CD4-positive, alpha-beta T cell treated with Interleukin-6 at 100 ng/mL for 8 hours (primary cell): ENCODE measurements at places on chromosomes 16 and 17.

DNA sequence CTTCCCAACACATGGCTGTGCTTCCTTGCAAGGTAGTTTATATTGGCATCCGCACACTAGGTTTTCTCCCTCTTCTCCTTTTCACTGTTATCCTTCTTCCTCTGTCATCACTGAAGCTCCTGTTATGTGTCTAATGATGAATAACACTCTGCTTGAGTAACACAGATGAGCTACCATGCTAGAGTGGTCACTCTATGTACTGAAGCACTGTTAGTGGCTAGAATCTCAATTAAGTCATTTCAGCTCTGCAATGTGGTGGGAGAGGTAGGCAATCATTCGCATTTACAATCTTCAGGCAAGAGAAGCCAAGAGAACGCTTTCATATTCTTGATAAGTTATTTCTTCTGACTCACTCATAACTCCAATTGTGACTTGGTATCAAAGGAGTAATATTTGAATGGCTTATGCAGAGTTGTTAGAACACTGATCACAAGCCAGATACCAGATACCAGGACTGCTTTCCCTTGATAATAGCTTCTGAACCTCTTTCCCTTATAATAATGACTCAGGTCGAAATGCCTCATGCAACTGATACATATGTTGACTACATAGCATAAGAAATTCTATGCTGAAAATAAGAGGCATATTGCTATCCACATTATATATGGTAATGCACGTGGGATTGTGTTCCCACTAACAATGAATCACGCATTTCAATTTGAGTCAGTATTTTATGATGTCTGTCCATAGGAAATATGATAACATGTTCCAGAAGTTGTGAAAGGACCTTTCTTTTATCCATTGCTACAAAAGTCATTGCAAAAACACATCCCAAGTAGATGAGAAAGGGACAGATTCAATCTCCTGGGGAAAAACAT, 158.0 kb upstream of the HS3ST3A1 start:
- DNase-seq = no peak

DNA sequence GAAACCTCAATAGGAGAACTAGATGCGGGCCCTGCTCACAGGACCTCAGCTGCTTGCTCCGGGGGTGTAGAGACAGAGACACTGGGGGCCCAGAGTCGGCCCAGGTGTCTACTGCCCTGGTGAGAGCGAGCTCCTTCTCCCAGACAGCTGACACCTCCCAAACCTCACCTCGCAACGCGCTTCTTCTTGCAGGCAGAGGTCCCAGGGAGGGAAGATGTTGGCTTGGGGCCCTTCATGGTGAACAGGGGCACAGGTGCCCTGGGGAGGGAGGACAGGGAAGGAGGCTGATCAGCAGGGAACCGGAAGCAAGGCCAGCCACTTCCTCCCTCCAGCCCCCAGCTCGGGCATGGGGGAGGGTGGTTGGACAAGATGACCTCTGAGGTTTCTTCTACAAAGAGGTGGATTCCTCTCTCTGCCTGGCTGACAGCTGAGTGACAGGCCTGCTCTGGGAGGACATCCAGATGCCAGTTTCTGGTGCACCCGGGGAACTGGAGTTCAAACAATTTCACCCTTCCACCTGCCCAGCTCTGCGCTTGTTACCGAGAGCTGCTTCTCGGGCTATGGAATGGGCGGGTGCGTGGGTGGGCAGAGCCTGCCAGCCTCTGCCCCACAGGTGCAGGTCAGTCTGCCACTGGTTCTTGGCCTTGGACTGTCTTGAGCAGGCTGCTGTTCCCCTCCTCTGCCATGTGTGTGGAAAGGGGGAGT, 11.7 kb upstream of the GFAP start:
- DNase-seq = no peak

GRCh38 chr16:82470016-82470415, 156.8 kb upstream of the CDH13 start:
- no peak for DNase-seq

- peak; percentile 62 for DNase-seq
Observed at GRCh38 chr17:76151896-76152454, 10.9 kb upstream of the FOXJ1 start.

DNA sequence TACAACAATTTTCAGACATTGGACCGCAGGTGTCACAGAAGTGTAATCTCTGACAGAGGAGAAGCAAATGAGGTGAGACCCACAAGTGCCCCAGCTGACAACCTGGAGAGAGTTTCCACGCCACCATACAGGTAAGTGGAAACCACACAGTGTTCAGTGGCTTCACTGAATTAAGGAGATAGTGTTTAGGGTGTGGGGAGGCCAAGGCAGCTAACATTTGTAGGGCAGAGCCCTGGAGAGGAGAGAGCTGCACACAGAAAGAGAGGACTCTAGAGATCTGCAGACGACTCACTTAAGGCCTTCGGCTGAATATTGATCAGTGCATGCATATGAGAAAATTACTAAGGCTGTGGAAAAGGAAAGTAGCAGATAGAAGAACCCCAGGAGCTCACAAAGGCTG, 228.9 kb upstream of the TNRC6C start:
- DNase-seq = no peak

DNA sequence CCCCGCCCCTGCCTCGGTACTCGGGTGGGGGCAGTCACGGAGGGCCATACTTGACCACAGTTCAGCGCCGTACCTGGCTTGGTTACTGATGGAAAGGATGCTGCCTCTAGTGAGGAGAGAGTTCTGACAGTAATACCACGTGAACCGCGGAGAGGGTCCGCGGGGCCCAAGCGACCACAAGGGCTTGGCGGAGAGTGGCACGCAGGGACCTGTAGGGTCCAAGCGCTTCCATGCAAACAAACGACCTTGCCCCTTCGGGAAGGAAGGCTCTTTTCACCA, 9.2 kb downstream of the KDM6B start:
- no peak for DNase-seq

- DNase-seq = no peak
Observed at GRCh38 chr17:81091774-81092517, 57.0 kb downstream of the BAIAP2 start.

- DNase-seq = peak; percentile 13
Observed at GRCh38 chr16:66476328-66477027, 49.4 kb downstream of the BEAN1 start.

GRCh38 chr16:65453646-65454045, 331.8 kb upstream of the CDH11 start:
- DNase-seq = no peak

DNA sequence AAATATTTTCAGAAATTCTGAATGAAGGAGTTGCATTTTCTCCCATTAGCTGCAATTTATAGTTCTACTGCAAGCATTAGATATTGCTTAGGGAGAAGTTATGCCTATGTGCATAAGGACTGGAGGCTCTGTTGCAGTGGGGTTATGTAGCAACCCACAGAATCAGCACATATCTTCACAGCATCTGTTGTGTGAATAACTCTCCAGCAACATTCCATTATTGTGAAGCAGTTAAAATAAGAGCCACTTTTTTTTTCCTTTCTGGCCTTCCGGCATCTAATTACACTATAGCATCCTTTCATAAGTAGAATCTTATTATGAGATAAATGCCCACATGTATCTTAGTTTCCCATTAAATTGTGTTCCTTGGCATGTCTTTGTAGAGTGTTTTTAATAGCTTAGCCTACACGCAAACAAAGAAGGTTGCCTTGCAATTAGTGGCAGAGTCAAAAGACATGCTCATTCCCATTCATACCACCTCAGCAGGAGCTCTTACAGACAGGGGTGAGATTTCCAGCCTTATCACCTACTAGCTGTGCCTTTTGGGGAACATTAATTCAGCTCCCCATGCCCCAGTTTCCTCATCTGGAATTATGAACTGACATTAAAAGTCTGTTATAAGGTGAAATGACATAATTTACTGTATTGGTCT, 596.0 kb upstream of the GOT2 start:
- DNase-seq = no peak

GRCh38 chr16:77271532-77272426, 72.6 kb downstream of the SYCE1L start:
- DNase-seq = no peak

DNA sequence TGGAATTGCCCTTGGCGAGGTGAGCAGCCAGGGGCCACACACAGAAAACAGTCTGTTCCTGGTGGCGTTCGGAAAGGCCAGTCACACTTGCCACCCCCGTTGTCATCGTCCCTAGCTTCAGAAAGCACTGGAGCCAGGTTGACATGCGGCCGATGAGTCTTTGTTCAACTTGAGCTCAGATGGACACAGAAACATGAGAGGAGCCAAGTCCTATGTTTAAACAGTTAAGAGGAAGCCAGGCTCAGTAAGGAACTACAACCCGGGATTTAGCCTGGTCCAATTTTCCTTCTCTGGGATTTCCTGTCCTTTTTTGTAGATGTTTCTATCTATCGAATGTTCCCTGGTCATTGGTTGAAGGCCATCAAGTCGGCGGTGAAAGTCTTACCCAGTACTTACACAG, 19.5 kb downstream of the SALL1 start:
- DNase-seq = no peak

DNA sequence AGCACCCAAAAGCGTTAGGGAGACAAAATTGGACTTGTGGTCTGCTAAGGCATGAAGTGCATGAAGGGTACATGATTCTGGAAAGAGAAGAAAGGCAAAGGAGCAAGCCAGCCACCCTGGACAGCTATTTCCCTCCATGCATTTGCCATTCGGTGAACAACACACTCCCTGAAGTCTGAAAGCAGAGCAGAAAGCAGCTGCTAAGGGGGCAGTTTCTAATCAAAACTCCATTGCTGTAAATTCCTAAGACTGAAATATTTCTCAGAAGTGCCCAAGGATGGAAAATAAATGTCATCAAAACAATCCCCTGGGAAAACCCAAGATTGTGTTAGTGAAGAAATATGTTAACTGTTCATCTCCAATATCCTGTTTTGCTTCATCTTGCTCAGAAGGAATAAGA, 44.3 kb downstream of the PMP22 start:
- no peak for DNase-seq

GRCh38 chr16:57985204-57986181, 14.6 kb upstream of the CNGB1 start:
- peak; percentile 14 for DNase-seq

GRCh38 chr16:48236286-48236685, 7.8 kb upstream of the LONP2 start:
- no peak for DNase-seq

DNA sequence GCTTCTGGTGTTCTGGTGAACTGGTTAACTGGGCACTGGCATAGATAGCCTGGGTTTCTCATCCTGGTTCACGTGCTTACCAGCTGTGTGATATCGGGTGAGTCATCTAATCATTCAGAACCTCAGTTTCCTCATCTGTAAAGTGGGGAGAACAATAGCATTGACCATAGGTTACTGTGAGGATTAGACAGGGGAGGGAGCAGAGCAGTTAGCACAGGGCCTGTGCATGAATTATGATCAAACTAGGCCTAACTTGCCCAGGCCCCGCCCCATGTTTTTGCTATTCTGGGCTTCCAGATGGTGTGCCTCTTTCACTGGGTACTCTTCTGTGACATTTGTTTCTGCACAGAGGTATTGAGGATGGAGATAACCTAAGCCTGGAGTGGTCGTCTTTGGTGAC, 4.6 kb upstream of the KLHL36 start:
- DNase-seq = no peak

- DNase-seq = peak; percentile 42
Observed at GRCh38 chr17:49358641-49359247, 3.3 kb downstream of the ZNF652 start.

- no peak for DNase-seq
Observed at GRCh38 chr17:68972119-68972704, 17.0 kb upstream of the ABCA8 start.

- DNase-seq = no peak
Observed at GRCh38 chr16:71610447-71610846, 15.5 kb upstream of the MARVELD3 start.

- DNase-seq = no peak
Observed at GRCh38 chr16:85164838-85165516, 52.7 kb upstream of the CIBAR2 start.

GRCh38 chr17:64425191-64425590, 23.7 kb upstream of the MILR1 start:
- no peak for DNase-seq

DNA sequence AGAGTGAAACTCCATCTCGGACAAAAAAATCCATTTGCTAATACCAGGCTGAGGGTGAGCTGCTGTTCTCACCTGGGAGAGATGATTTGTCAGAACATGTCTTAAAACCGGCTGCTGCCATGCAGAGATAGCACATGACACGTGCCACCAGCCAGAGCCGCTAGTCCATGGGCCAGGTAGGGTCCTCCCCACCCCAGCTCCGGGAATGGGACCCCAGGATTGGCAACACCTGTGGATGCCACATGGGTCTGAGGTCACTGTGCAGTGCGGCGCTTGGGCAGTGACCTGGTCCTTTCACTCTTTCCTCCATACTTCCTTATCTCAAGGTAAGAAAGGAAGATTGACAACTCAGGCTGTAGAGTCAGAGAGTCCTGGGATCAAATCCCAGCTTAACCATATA, 393.3 kb upstream of the TNRC6C start:
- DNase-seq = no peak

DNA sequence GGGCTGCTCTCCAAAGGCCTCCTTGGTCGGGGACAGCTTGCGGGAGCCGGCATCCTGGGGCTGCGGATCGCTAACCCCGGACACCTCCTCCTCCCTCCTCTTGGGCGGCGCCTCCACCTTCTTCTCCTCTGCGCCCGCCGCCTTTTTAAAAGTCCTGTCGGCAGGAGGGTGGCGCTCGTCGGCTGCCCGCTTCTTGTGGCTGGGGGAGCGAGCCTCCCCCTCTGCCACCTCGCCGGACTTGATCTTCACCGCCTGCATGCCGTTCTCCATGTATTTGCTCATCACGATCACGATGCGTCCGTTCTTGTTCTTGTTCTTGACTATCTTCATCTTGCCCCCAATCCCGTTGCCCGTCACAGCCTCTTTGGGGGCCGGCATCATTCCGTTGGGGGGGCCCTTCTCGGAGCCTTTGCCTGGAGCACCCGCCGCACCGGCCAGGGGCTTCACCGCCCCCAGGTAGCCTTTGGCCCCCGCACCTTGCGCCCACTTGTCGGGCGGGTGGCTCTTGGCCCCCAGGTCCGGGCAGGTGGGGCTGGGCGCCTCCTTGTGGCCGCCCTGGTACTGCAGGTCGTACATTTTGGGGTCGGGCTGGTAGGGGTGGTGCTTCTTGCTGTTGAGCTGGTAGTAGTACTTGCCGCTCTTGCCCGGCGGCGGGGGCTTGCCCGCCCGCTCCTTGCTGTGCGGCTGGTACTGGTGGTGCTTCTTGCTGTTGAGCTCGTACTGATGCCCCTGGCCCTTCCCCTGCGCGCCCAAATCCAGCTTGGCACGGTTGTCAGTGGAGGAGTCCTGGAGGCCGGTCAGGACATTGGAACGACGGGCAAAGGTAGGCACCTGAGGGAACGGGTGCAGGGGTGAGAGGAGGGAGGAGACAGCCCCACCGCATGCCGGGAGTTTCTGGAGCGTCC, 4.4 kb downstream of the CBX4 start:
- DNase-seq = no peak

- no peak for DNase-seq
Observed at GRCh38 chr17:60327134-60327900, 64.6 kb downstream of the USP32 start.

GRCh38 chr17:63033142-63033541, 67.1 kb downstream of the TANC2 start:
- DNase-seq = no peak

- no peak for DNase-seq
Observed at GRCh38 chr16:28059841-28060575, 3.5 kb downstream of the GSG1L start.
